ENCODE measurements at places on chromosomes 2 and 18. TPM values are rescaled to one million over a fixed set of nuclear protein-coding genes. Genes with fewer than 3 reads are reported as not detected.

- no peak overlapping the region for H3K27ac ChIP-seq
- H3K27me3 ChIP-seq = no peaks in the 10 kb centered on the region
- H3K36me3 ChIP-seq = peaks cover 38% of the 10 kb centered on the region
- no peaks in the 10 kb centered on the region for H3K4me1 ChIP-seq
- H3K4me3 ChIP-seq = no peak overlapping the region
Measured at GRCh38 chr2:196213252-196213980, 42.0 kb upstream of the STK17B start.

DNA sequence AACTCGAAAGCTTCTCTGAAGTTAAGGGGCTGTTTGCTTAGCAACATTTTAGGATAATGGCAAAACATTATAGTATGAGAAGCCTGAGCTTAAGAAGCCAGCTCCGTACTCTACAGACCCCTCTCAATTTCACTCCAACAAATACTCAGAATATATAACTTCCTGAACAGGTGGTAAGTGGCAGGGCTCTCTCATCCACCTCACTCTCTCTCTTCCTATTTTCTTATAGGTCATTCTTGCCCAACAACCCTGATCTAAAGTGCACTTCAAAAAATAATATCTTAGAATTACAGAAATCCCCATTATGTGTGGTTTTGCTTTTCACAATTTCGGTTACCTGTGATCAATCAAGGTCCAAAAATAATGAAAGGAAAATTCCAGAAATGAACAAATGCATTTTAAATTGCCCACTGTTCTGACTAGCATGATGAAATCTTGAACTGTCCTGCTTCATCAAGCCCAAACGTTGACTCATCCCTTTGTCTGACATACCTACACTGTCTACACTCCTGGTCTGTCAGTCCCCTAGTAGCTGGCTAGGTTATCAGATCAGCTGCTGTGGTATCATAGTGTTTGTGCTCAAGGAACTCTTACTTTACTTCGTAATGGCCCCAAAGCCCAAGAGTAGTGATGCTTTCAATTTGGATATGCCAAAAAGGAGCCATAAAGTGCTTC is 122.8 kb upstream of the COL5A2 start:
- H3K36me3 ChIP-seq = no peaks in the 10 kb centered on the region
- peaks cover 3% of the 10 kb centered on the region for H3K4me1 ChIP-seq
- H3K4me3 ChIP-seq = no peak overlapping the region
- H3K27ac ChIP-seq = no peak overlapping the region

- no peak for DNase-seq
- no peak overlapping the region for H3K27ac ChIP-seq
- no peaks in the 10 kb centered on the region for H3K4me1 ChIP-seq
- H3K36me3 ChIP-seq = peaks cover 5% of the 10 kb centered on the region
- H3K4me3 ChIP-seq = no peak overlapping the region
- H3K27me3 ChIP-seq = no peaks in the 10 kb centered on the region
Measured at GRCh38 chr2:166411473-166412230, 35.9 kb upstream of the SCN9A start.

GPAT2 gene
- total RNA-seq = 0.15 TPM
